ENCODE measurements at places on chromosomes 13 and 19. TPM values are rescaled to one million over a fixed set of nuclear protein-coding genes. Genes with fewer than 3 reads are reported as not detected.

GRCh38 chr19:19711306-19711933 is 21.5 kb downstream of the ZNF14 start:
- DNase-seq = no peak

DNA sequence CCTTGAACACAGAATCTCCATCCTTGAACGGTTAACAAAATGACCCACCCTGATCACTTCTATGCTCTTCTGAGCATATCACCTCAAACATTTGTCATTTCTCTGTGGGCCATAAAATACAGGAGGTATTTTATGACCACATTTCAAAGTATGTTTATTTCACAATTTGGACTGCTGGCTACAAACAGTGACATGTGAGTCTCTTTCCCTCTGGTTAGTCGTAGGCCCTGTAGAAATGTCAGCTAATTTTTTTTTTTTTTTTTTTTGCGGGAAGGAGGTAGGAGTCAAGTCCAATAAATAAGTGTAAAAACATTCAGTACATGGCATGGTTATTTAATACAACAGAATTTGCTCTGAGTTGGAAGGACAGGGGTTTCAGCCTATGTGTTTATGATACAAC is 70.7 kb downstream of the FOXO1 start:
- DNase-seq = no peak

GRCh38 chr13:98522371-98522770 is 54.5 kb downstream of the STK24 start:
- no peak for DNase-seq

Gene MVB12A
- total RNA-seq = 26.4 TPM

DNA sequence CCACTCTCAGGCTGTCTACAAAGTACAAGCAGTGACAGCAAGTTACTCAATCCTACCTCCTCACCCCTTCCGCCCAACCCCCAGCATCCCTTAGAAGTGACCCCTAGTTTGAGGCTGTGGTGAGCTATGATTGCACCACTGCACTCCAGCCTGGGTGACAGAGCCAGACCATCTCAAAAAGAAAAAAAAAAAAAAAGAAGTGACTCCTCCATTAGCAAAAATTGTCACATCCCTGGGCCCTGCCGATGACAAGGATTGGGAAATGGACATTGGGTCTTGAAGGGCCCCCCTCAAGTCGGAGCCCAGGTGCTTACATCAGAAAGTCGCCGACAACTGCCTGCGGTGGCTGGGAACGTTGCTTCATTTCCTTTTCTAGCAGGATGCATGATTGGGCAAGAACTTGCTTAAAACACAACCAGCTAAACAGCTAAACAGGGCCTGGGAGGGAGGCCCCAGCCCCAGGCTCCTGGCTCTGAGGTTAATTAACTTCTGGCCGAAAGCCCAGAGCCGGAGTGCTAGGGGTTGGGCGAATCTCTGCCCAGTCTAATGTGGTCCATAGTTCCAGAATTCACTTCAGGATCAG is 15.3 kb downstream of the RAB3D start:
- DNase-seq = peak; percentile 31

- DNase-seq = no peak
Observed at GRCh38 chr13:28640861-28641599, 17.9 kb upstream of the POMP start.

Gene PLPPR3
- total RNA-seq = not detected

- no peak for DNase-seq
Observed at GRCh38 chr19:39166571-39167391, 30.0 kb upstream of the NCCRP1 start.
